ENCODE measurements at places on chromosomes 7 and 10.

GRCh38 chr7:150569245-150569955, 2.2 kb downstream of the GIMAP4 start:
- no peak for DNase-seq

- no peak for DNase-seq
These were observed 12.1 kb upstream of the SYPL1 start for GRCh38 chr7:106124186-106124585.

DNA sequence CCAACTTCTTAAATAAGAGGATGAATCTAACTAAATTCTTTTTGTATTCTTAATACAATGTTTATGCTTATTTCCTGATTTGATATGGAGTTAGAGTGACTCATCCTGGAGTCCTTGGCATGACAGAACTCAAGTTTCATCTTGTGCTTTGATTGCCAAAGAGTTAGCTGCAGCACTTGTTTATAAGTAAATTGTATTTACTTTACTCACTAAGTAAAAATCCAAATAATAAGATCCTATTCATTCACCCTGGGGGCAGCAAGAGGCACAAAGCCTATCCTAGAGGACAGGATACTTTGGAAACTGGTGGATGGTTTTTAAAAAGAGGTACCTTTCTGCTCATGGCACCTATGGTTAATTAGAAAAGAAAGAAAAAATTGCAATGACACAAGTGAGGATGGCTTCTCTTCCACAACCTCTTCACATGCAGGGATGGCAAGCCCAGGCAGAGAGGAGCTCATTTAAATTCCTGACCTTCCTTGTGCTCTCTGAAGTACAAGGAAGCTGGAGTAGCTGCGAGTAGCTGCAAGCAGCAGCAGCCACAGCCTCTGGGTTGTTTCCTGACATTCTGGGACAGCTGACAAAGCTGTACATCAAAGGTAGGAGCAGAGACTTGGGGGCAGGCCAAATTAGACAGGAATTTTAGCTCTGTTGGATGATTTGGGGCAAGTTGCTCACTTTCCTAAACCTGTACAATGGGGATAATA, 28.5 kb upstream of the CROT start:
- DNase-seq: no peak

DNA sequence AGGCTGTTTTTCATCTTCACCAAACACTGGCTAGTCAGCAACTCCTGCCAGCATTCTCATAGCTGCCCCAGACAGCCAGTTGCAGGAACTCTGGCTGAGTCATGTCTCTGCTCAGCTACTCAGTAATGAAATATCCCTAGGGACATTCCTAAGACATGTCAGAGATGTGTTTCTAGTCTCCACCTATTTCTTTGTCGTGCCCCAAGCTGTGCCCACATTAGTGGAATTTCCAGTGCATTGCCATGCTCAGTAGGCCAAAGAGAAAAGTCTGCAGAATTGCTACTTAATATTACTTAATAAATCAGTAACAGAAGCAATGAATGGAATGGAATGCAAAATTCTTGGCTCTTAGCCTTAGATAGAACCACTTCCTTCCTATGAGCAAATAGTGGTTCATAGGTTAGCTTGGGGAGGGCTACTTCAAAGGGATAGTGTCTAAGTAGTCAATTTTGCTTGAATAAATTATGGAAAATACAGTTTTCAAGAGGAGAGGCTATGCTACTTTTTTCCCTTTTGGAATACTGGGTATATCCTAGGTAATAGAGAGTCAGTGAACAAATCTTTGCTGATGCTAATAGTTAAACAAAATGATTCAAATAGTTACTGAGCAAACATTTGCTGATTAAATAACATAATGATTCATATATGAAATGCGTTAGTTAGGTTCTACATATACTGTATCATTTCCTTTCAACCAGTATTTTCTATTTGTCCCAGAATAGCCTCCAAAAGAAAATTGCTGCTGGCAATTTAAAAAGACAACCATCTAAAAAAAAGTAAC, 23.6 kb upstream of the SEMA3C start:
- DNase-seq: peak; percentile 83

GRCh38 chr10:69408318-69409175, 8.2 kb downstream of the TACR2 start:
- DNase-seq: peak; percentile 97

DNA sequence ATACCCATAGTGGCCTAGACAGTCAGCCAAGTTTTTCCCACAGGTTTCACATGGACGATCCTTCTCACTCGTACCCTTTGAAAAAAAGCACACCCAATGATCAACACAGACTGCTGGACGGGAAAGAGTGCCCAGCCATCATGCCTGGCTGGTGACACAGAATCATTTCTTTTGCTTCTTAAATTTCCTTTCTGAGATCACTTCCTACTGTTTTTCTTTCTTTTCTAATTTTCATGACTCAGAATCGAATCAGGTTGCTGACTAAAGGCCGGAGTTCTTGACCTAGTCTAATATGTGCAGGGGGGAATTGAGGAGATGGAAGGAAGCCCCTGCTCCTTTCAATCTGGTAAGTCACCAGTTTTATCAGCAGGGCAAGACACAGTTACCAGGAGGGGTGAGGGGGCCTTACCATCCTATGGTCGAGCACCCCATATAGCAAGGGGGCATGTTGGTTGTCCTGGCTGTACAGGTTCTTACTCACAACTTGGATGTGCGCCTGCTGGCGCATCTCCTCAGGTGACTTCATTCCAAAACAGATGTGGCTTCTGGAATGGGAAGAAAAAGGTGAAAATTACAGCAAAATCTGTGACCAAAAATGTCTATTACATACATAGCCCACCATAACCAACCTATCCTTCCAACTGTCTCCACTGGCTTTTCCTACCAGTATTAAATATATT, 3.5 kb downstream of the POLR3A start:
- no peak for DNase-seq

- peak; percentile 42 for DNase-seq
These were observed 1.7 kb downstream of the ADAM8 start for GRCh38 chr10:133274751-133275683.

DNA sequence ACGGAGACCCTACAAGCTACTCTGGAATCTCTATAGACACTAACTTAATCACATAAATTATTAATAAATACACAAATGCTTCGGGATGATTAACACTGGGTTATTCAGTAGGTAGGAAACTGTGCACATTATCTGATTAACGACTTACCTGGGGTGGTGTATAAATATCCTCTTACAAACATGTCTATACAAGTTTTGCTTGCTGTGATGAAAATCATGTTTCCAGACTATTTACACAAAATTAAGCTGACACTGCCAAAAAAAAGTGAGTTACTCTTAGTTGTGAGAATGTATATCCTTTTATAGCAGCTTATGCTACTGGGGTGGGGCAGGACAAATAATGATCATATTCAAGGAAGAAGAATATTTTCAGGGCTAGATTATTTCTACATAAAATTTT, 314.6 kb downstream of the C7orf25 start:
- DNase-seq: no peak

GRCh38 chr10:2791774-2792443, 275.4 kb upstream of the PFKP start:
- no peak for DNase-seq

DNA sequence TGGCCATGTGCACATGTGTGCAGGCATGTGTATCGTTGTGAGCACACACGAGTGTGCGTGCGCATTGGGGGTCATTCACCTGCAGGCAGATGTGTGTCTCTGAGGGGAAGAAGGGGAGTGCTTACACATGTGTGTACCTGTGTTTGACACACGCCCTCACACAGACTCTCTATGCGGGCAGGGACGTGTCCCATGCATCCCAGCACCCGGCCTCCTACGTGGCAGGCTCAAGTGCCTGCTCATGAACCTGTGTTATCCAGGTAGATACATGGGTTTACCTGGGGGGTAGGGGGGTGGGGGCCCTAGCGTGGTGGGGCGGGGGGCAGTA, 18.6 kb downstream of the KCP start:
- no peak for DNase-seq

DNA sequence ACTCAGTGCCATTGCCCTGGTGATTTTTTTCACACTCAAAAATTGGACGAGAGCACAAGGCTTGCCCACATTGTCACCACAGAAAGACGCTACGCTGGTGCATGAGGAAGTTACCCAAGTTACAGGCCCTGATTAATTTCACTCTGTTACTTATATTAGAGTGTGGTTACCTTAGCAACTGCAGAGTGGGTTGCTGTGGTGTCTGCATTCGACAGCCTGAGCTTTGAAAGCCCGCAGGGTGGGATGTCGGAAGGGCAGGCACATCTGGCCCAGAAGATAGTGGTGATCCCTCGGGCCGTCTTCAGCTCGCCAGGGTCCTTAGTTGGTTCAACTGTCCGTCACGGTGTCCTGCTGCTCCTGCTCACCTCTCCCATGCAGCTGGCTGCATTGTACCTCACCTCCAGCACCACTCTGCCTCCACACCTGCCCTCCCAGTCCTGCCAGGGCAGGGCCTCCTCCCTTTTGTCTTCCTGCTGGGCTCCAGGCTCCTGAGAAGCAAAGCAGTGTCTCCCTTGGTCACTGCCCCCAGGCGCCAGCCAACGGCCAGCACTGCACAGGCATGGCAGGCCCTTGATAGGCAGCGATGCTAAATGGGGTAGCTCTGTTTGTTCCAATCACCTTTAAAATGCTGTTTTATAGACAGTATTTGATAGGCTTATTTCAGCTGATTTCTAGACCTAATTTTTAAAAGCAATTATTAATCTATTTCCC, 167.2 kb downstream of the EBF3 start:
- DNase-seq: no peak

GRCh38 chr10:80186364-80187012, 18.8 kb downstream of the ANXA11 start:
- DNase-seq: no peak

GRCh38 chr10:126110489-126111180, 214.3 kb downstream of the FANK1 start:
- DNase-seq: no peak

- peak; percentile 61 for DNase-seq
These were observed 3.0 kb upstream of the CYP2C18 start for GRCh38 chr10:94680544-94680943.

DNA sequence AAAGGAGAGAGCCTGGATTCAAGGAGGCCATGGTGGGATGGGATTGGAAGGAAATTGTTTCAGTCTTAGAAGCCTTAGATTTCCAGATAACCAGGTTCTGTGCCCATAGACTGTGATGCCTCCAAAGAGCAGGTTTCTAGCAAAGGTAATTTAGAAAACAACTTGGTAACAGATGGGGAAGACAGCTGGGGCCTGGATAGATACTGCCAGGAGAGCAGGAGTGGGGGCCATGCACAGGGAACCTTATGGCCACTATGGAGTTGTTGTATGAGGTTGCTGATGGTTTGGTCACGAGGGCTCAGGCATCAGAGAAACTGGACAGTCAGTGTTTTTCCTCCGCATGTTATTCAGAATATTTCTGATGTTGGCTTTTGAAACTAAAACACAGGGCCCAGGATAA, 901.9 kb downstream of the LRMDA start:
- no peak for DNase-seq

DNA sequence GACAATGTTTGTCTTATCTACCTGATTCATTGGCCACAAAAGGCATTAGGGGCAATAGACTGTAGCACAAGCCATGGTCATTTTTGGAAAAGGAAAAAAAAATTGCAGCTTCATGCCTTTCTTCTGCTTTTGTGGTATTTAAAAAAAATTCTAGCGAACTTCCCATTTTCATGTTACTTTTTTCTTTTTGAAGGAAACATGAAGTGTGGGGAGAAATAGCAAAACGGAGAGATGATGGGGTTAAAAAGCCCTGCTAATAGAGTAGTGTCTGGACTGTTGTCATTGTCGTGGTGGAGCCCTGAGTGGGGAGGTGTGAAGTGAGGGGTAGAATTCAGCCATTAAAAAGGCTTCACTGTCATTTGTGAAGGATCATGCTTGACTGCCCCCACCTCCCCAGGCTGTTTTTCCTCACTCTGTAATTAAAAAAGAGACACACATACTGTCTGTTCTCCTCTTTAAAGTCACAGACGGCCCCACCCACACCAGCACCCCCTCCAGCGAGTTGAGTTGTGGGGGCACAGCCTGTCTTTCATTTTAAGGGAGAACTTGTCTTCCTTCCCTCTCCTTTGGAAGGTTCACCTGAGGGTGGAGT, 272.4 kb downstream of the CREB5 start:
- DNase-seq: no peak

DNA sequence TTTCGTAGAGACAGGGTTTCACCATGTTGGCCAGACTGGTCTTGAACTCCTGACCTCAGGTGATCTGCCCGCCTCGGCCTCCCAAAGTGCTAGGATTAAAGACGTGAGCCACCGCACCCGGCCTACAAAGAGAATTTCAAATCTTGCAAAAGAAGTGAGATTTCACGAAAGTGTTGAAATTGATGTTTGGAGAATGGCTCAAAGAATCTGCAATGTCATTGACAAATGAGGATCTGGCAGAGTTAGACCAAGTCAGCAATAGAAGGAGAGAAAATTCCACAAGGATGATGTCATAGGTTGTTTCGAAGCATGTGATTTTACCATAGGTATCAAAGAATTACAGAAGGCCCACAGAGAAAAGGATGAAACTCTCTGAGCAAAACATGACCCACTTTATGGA, 71.7 kb downstream of the LYZL2 start:
- DNase-seq: peak; percentile 46

- no peak for DNase-seq
These were observed 61.2 kb downstream of the OAT start for GRCh38 chr10:124357561-124357885.

DNA sequence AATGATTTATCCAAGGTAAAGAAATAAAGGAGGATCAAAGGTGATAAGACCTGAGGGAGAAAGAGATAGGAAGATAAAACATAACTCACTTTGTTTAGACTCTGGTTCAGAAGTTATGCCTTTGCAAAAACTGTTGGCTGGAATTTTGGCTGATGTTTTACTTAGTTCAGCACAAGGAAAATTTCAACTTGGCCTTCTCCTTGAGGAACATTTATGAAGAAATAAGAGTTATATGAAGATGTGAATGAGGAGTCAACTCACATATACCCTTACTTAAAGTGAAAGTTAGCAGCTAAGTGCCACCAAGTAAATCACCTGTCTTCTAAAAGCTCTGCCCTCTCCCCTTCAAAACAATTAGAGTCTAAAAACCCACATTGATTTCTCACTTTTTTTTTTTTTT, 39.7 kb upstream of the COL1A2 start:
- no peak for DNase-seq

DNA sequence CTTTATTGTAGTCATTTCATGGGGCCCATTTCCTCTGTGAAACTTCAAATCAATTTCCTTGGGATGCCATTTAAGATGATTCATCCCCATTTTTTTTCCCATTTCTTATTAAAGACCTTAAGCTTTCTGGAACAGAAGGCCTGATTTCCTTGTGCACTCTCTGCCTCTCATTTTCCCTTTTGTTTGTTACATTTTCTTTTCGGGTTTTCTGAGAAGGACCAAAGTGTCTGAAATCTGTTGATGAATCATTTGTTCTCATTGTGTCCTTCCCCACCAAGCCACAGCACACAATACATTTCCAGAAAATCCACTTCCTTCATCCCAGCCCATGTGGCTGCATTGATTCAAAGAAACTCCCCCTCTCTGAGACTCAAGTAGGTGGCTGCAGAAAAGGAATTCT, 372.4 kb downstream of the SFMBT2 start:
- no peak for DNase-seq

Data from hepatocyte (in vitro differentiated cells).